Cardiac muscle cell (in vitro differentiated cells and primary cell): ENCODE measurements at places on chromosomes 3 and 15.

- DNase-seq, result no peak
Observed at GRCh38 chr3:195352895-195353488, 82.0 kb upstream of the XXYLT1 start.

DNA sequence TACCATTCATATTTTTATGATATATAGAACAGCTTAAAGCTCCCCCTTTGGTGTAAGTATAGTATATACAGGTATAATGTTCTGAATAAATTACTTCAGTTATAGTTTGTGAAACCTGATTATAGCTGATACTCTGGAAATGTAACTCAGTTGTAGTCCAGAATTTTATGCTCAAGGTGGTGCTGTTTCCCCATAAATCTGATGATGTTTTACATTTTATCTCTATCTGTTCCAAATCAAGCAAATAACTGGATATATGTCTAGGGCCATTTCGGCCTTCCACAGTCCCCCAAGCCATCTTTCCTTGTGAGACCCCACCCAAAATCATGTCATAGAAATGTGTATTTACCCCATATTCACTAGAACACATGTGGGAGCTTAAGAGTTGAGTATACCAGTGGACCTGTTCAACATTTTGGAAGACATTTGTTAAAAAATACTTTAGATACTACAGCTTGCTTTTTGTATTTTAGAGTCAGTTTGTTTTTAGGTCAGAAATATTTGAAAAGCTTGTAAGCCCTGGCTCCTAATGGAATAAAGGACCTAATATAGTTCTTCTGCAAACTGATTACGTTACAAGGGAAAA is 107.1 kb downstream of the ATG7 start:
- peak; percentile 49 for DNase-seq

DNA sequence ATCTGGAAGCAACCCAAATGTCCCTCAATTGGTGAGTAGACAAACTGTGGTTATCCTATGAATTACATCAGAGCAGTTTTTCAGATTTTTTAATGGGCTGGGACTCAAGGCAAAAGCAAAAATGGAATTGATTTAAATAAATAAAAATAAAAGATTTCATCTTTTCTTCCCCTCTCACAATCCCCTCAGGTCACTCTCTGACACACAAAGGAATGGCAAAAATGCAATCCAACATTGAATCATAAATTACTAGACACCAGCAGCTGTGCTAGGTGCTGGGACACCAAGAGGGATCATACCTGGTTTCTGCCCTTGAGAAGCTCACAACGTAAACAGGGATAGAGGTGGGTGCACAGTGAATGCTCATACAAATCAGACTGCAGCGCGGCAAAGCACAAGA is 58.8 kb downstream of the CPN2 start:
- DNase-seq, result no peak

- DNase-seq, result no peak
Observed at GRCh38 chr3:179147514-179147872, 664 bp upstream of the PIK3CA start.

- no peak for DNase-seq
Observed at GRCh38 chr3:2656806-2657777, 453.1 kb downstream of the IL5RA start.

GRCh38 chr3:188280627-188281026 is 126.7 kb downstream of the LPP start:
- DNase-seq, result no peak

DNA sequence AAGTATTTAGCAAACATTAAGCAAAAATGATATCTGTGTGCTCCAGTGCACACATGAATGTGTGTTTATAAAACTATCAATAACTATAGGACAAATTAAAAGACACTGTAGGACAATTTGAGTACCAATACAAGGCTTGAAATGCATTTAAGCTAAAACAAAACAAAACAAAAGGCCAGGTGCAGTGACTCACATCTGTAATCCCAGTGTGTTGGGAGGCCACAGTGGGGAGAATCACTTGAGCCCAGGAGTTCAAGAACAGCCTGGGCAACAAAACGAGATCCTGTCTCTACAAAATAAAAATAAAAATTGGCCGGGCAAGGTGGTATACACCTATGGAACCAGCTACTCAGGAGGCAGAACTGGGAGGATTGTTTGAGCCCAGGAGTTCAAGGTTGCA is 50.7 kb downstream of the CSNK1G1 start:
- no peak for DNase-seq

- no peak for DNase-seq
Observed at GRCh38 chr15:61032600-61033286, 196.4 kb downstream of the RORA start.

- no peak for DNase-seq
Observed at GRCh38 chr3:17949101-17949500, 206.7 kb upstream of the TBC1D5 start.

DNA sequence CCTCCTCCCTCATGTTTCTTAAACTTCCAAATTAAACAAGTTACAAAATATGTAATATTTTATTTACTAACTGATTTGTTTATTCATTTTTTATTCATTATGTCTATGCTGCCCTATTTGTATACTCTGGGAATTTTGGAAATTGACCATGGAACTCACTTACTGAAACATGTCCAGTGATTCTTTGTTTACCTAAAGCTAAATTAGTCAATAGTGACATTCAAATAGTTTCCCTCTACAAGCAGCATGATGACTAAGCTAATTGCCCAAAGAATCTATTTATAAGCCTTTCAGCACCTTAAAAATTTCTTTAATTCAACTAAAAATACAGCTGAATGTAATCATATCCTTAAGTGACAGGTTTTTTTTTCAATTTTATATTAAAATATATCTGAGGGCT is 437.7 kb downstream of the SI start:
- DNase-seq, result no peak

DNA sequence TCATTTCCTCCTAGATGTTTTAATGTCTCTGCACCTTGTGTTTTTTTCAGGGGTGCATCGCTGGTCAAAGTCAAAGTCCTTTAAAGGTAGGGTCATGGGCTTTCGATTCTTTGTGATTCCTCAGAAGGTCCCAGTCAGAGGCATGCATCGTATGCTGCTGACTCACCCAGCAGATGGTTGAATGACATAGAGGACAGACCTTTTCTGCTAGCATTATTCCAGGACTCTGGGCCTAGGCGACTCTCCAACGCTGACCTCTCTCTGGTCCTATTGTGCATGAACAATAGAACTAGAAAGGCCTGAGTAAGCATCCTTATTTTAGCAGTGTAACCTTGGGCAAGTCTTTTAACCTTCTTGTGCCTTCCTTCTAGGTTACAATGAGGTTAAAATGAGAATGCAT is 75.9 kb downstream of the DGKG start:
- no peak for DNase-seq

GRCh38 chr3:17551333-17551732 is 191.1 kb downstream of the TBC1D5 start:
- no peak for DNase-seq
